Endothelial cell of umbilical vein (primary cell): ENCODE measurements at places on chromosomes 7 and 10. TPM values are rescaled to one million over a fixed set of nuclear protein-coding genes. Genes with fewer than 3 reads are reported as not detected.
A peak's percentile ranks its signal among the peaks of the same experiment; 100 is the strongest.

DNA sequence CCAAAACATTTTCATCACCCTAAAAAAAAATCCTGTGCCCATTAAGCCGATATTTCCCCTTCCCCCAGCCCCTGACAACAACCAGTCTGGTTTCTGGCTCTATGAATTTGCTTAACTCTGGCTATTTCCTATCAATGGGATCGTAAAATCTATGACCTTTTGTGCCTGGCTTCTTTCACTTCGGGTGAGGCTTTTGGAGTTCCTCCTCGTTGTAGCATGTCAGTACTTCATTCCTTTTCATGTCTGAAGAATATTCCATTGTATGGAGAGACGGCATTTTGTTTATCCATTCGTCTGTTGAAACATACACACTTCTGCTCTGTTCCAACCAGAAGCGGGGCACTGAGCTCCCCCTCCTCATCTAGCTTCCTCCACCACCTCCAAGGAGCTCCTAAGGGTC, 29.5 kb downstream of the TACC2 start:
- no peak for DNase-seq

GRCh38 chr10:117375360-117376178, at the start of gene PDZD8:
Gene PDZD8, minus strand, starts transcription at chr10:117375440. Its CDS starts 213 bp downstream, at chr10:117375227.
- peak; percentile 92 for DNase-seq

DNA sequence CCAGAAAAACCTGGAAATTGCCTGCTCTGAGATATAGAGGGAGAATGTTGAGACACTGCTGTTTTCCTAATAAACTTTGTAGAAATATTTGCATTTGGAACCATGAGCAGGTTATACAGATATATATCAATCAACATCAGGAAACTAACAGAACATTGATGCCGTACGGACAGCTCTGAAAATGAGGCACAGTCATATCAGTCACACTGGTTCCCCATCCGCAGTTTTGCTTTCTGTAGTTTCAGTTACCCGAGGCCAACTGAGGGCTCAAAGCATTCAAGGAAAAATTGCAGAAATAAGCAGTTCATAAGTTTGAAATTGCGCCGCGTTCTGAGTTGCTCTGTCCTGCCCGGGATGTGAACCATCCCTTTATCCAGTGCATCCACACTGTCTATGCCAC, 137.9 kb downstream of the KLF6 start:
- no peak for DNase-seq

DNA sequence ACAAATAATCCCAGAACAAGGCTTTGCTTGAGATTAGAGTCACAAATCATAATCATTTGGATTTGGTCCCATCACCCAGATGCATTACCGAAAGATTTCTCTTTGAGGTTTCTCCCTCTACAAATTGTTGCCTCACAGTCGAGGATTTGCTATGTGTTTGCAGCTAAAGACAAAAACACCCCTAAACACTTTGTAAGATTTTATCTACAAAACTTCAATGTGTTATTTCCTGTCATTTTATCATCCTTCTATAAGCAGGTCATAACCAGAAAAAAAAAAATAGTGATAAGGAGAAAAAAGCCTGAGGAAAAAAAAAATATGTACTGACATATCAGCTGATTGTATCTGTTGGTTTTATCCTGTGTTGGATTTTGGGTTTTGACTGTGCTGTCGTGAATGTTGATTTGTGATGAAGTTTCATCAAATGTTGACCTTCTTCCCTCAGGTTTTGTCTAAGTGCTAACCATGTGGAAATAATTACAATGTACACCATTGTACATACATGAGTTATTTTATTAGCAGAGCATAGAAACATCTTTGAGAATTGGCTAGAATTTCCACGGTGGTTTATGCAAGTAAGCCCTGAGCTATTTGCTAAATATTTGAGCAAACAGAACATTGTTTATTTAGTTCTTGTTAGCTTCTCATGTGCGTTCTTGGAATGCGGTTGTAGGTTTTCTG, 274.4 kb downstream of the NEBL start:
- DNase-seq, result no peak

GRCh38 chr10:126854726-126855495, 50.3 kb upstream of the DOCK1 start:
- no peak for DNase-seq

GRCh38 chr7:1455241-1455939, 3.9 kb downstream of the MICALL2 start:
- no peak for DNase-seq

DNA sequence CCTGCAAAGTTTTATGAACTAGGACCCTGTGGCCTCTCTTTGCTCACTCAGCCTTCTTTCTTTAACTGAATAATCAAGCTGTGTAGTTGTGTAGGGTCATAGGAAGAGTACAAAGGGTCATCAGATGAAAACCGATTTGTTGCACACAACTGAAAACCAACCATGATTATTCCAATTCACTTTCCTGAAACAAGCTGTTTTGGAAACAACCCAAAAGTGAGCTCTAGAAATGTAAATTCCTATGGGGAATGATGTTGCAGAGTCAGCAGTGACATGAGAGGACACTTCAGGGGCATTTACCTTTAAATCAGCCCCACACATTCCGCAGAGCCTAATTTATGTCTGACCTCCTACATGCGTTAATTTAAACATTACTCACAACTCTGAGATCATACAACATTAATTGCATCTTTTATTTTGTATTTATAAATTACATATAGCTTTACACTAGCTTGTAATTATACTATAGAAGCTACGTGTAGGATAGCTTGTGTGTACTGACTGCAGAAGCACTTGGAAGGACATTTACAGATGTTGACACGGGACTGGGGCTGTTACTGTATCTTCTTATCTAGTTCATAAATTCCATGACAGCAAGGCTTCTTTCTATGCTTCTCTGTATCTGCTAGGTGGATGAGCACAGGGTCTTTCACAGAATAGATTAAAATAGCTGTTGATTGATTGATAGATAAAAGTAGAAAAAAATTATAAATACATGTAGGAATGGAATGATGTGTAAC, 139.9 kb upstream of the AKR1E2 start:
- no peak for DNase-seq

JAZF1 gene
- polyA plus RNA-seq, result 2.0 and 2.5 TPM in 2 replicates

- DNase-seq, result no peak
These were observed 29.4 kb downstream of the PHTF2 start for GRCh38 chr7:77827999-77828398.

GRCh38 chr7:140646931-140647647, 6.5 kb upstream of the DENND2A start:
- DNase-seq, result no peak

DNA sequence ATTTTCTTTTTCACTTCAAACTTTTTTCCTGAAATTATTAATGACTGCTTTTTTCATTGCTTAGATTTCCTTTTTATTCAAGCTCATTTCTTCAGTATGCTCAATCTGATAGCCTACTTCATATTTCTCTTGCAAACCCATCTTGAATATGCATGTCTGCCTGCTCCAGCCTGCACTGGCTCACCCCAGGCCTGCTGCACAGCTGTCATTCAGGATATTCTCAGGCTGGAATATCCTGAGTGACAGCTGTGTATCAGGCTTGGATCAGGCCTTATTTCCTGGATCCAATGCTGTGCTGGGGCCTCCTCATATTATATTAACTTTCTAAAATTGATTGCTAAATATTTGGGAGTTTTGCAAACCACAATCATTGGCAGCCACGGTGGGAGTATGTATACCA, 120.2 kb upstream of the TNS3 start:
- DNase-seq, result no peak

SDK1 gene
- 1.2 and 1.6 TPM in 2 replicates for polyA plus RNA-seq

DNA sequence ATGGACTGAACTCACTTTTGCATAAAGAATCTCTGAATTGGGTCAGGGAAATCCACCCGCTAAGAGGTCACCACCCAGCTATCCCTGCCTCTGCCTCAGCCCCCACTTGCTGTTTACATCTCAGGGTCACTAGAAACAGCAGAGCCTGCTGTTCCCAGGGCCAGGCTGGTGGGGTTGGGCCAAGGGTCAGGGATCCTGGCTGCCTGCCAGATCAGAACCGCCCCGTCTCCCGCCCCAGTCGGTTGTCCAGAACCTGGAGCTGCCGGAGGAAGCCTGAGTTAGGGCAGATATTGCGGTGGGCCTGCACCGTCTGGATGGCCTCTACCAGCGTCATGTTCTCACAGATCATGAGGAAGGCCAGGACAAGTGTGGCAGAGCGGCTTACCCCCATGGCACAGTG, 17.0 kb upstream of the SAMD8 start:
- no peak for DNase-seq

DNA sequence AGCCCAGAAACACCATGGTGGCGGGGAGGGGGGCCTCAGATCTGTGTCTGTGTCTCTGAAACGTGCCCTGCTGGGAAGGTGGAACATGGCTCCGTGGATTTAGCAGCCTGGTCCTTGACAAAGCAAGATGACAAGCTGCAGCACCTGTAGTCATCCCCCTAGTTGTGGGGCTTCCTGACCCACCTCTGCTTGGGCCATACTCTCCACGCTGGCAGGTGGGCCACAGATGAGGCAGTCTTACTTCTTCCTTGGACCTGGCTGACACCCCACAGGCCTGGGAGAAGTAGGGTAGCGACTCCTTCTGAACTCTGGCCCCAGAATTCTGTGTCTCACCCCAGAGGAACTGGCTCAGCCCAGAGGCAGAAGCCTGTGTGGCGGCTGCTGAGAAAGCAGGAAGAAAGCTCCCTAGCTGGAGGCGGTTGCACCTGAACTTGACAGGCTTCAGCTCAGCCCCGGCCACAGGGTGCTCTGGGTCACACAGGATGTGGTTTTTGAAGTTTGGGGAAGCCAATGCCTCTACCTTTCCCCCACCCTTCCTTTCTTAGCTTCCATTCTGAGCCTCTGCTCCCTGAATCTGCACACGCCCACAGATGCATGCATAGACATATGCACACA, 113.9 kb downstream of the ABLIM1 start:
- DNase-seq, result no peak

GRCh38 chr10:103836273-103836672, 19.1 kb downstream of the SH3PXD2A start:
- no peak for DNase-seq

DNA sequence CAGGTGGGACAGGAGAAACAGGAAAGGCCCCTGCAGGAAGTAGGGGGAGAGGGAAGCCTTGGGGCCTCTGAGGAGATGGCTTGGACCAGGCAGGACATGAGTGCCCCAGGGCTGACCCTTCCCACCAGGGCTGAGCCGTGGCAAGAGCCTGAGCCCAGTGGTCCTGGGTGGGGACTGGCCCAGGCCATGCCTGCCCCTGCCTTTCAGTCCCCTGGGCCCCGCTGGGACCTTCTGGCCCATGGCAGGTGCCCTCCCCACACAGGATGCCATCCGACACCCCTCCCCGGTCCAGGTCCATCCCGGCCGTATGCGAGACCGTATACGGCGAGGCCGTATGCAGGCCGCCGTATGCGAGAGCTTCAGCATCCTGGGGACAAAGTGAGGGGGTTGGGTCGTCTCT, 2.0 kb downstream of the GRIFIN start:
- no peak for DNase-seq

GRCh38 chr7:134710854-134711624, 64.4 kb downstream of the BPGM start:
- DNase-seq, result no peak

CACNB2 gene
- not detected in 2 replicates for polyA plus RNA-seq

GJD4 gene
- polyA plus RNA-seq, result not detected in 2 replicates

GRCh38 chr7:16776053-16776452, 22.5 kb downstream of the TSPAN13 start:
- DNase-seq, result no peak

GRCh38 chr7:23491502-23491901, 21.2 kb upstream of the IGF2BP3 start:
- DNase-seq, result peak; percentile 26

GRCh38 chr7:16066805-16067459, 354.4 kb downstream of the CRPPA start:
- peak; percentile 50 for DNase-seq

SPRN gene
- 0.03 TPM in 1 of 2 replicates, not detected in the other for polyA plus RNA-seq

AZGP1 gene
- not detected in 2 replicates for polyA plus RNA-seq
